D721Med (cell line): ENCODE measurements at places on chromosomes 7 and 10.

GRCh38 chr10:53123311-53123710, 350.7 kb upstream of the MBL2 start:
- no peak for DNase-seq

DNA sequence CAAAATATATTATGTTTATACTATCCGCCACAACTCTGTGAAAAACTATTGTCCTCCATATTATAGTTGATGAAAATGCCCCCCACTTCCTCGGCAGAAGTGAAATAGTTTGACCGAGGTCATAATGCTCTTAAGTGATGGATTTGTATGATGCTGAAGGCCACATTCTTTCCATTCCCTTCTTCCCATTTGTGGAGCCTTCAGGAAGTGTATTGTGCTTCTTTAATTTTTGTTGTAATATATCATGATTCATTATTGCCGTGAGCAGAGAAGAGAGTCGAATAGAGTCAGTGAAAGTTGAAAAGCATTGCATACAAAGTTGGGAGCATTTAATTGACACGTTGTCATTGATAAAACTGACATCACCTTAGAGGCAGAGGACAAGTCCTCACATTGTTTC, 460.3 kb downstream of the SUGCT start:
- no peak for DNase-seq

DNA sequence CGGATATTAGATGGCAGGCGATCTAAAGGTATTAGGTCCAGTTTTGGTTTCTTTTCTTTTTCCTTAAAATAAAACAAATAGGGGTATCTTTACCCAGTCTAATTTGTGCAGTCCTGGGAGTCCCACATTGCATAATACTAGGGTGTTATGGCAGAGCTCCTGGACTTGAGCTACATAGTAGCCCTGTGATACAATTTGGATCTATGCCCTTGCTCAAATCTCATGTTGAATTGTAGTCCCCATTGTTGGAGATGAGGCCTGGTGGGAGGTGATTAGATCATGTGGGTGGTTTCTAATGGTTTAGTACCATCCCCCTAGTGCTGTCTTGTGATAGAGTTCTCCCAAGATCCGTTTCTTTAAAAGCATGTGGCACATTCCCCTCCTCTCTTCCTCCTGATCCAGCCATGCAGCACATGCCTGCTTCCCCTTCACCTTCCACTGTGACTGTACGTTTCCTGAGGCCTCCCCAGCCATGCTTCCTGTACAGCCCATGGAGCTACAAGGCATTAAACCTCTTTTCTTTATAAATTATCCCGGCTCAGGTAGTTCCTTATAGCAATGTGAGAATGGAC, 141.9 kb downstream of the RPS24 start:
- no peak for DNase-seq

DNA sequence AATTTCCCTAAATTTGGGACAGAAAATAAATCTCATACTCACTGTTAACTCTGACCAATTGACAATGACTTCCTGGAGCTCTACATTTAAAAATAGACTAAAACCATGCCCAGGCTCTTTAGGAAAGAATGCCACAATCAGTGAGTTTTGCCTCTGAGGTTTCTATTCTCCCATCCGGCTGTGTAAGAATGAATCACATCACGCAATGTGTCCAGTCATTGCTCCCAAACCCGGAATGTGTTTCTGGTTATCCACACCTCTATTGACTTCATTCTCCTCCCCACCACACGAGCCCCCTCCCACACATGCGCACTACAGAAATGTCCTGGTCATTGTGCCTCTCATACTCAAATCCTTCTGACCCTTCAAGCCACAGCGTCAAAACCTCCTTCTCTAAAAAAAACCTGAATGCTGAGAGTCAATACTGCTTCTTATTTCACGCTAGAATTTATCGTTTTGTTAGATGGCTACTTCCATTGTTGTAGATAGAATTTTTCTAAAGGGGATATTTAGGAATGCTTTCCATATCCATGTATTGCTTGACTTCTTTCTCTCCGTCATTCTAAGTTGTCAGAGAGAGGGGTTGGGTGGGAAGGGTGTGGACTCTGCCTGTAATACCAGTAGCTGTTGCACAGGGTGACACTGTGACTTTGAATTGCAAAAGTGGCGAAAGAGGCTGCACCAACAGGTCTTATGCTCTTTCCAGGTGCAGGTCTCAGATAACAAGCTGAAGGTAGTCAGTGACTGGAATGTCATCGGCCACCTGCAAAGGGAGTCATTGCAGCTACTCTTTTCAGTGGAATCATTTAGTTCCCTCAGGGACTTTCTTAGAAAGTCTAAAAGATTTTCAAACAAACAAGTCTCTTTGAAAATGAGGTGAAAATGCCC, 356.6 kb downstream of the PAXIP1 start:
- no peak for DNase-seq

DNA sequence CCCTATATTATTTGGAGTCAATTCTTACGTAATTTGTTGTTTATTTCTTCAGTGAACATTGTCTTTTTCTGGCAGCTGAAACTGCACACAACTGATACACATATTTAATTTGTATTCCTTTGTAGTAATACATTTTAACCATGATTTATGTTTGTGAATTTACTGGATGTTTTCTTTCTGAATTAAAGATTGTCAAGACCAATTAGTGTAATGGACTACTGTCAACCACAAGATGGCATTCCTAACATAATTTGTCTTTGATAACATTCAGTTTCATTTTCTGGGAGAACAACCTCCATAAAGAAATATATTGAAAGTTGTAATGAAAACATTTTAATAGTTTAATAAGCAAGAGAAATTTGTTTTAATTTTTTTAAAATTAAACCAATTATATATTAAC, 10.1 kb downstream of the THNSL1 start:
- DNase-seq = no peak

GRCh38 chr10:74223755-74224529, 72.9 kb downstream of the ADK start:
- DNase-seq = no peak

GRCh38 chr10:120115959-120116358, 223.4 kb downstream of the SEC23IP start:
- DNase-seq = no peak

GRCh38 chr7:142455392-142455791, 197.5 kb upstream of the PRSS58 start:
- DNase-seq = no peak

DNA sequence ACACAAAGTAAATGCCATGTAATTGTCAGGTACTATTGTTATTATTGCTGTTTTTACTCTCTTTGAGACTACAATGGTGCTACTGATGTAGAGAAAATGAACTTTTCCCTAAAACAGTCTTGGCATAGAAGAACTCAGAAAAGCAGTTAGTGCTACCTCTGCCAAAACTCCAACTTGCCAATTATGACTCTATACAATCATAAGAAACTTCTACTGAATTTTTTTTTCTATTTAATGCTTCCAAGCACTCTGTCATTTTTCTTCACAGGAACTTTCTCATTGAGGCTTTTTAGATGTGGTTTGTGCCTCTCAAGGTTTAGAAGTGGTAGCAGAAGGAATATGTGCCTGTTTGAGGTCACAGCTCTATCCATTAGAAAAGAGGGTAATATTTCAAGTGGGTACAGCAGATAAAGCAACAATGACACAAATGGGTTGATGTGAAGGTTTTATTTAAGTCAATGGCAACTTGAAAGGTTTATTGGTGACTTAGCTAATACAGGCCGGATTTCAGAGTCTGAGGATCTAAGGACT, 64.0 kb upstream of the FERD3L start:
- no peak for DNase-seq

DNA sequence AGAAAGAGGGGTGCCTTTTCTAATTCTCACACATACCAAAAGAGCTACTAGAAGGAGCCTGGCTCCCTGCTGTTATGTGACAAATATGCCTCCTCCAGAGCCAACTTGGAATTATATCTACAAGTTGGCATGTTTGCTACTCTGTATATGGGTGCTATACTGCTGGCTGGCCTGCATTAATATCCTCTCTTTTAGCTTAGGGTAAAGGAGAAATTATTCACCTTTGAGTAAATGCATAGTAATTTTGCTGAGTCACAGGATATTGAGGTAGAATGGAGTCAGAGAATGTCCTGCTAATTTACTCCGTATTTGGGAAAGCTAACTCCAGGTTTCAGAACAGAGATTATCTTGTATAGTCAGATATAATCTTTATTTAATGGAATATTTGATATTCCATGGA, 24.2 kb upstream of the LIPN start:
- DNase-seq = no peak

- no peak for DNase-seq
Measured at GRCh38 chr7:138095972-138096935, 20.0 kb downstream of the AKR1D1 start.

GRCh38 chr10:100930368-100930767, 17.6 kb downstream of the SLF2 start:
- no peak for DNase-seq

GRCh38 chr7:52909131-52909530, 126.3 kb upstream of the POM121L12 start:
- no peak for DNase-seq

- no peak for DNase-seq
Measured at GRCh38 chr7:18461785-18462467, 33.6 kb upstream of the HDAC9 start.

GRCh38 chr7:45701701-45702510, 127.7 kb downstream of the ADCY1 start:
- DNase-seq = no peak

DNA sequence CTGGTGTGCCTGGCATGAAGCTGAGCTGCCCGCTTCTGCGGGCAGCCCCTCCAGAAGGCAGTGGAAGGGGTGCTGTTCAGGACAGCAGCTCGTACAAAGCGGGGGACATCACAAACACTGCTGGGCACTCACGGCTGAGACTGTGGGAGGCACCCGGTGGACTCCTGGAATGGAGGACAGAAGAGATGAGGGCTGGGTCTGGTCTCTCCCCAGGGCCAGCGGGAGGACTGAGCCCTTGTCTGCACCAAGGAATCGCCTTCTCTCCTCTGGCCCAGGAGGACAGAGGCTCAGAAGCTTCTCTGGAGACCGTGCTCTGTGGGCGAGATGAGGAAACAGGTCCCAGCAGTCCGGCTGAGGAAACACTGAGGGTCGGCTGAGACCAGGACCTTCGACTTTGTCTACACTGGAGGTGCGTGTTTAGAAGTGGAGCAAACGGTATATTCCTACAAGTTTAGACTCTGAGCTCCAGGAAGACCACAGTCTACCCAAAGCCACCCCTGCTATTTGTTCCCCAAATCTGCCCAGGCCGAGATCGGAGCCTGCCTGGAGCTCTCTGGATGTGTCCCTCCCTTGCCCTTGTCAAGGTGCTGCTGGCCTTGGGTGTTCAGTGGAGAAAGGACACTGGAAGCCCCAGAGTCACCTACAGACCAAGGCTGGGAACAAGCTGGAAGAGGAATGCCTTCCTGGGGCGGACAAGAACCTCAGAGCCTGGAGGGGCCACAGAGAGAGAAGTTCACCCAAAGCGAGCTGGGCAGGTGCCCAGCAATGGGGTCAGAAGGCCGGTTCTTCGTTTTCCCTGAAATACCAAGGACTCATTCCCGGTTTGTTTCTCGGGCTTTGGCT, 12.9 kb upstream of the INPP5A start:
- DNase-seq = no peak

DNA sequence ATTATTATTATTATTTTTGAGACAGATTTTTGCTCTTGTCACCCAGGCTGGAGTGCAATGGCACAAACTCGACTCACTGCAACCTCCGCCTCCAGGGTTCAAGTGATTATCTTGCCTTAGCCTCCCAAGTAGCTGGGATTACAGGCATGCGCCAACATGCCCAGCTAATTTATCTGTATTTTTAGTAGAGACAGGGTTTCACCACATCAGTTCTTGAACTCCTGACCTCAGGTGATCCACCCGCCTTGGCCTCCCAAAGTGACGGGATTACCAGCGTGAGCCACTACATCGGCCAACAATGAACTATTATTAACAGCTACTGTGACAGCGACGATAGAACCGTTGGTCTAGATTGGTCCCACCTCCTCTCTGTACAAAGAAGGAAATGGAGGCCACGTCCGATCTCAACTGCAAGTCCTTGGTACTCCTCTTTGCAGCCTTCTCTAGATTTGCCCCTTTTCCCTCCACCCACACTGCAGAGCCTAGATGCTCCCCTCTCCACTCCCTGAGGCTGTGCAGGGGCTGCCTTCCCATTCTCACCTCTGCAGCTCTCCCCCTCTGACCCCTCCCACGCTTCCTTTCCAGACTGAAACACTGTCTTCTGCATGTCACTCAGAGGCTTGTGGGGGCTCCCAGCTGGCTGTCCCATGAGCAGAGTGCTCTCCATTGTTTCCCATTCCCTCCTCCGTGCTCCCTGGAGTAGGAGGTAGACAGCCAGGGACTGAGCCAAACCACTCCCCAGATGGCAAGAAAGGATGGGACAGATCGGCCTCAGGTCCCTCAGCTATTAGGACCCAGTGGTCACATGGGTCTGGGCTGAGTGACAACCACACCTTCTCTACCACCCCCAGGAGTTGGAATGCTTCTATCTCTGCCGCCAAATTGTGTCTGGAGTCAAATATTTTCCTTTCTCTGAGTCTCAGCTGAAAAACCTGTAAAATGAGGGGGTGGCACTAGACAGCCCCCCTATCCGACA, 2.3 kb downstream of the LOXL4 start:
- no peak for DNase-seq

DNA sequence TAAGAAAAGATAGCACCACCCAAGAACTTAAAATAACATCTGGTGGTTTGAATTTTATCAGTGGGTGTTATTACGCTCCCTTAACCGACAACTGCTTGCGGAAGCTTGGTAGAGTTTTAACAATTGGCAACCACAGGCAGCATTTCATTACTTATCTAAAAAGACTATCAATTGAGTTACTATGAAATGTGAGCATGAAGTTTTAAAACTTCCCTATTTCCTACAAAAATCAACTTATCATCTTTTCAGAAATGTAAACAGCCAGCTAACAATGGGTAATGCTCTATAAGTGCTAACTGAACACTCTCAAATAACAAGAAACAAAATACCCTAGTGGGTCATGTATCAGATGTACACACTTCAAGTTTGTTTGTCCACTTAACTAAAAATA, 68.8 kb downstream of the OSBPL3 start:
- no peak for DNase-seq

GRCh38 chr10:51235865-51236264, 161.6 kb downstream of the PRKG1 start:
- DNase-seq = no peak

DNA sequence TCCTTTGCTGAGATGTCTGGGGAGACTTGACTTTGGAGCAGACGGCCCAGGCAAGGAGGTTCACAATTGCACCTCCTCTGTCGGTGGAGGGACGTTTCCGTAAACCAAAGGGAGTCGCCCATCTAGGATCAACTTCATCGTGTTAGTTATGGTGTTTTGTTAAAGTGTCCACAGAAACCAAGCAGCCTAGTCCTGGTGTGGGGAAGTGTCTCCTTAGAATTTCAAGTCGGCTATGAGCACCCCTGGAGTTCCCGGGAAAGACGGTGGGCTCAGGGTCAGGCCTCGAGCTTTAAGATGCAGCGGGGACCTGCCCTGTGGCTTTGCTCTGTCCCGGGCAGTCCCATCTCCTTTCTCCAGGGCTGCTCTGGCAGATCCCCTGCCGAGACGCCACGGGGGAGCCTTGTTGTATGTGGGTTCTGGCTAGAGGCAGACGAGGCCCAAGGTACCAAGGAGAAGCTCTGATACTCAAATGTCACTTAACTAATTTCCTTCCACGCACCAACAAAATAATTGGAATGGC, 319.2 kb downstream of the ADARB2 start:
- no peak for DNase-seq
